ENCODE measurements at places on chromosomes 2 and 18.

DNA sequence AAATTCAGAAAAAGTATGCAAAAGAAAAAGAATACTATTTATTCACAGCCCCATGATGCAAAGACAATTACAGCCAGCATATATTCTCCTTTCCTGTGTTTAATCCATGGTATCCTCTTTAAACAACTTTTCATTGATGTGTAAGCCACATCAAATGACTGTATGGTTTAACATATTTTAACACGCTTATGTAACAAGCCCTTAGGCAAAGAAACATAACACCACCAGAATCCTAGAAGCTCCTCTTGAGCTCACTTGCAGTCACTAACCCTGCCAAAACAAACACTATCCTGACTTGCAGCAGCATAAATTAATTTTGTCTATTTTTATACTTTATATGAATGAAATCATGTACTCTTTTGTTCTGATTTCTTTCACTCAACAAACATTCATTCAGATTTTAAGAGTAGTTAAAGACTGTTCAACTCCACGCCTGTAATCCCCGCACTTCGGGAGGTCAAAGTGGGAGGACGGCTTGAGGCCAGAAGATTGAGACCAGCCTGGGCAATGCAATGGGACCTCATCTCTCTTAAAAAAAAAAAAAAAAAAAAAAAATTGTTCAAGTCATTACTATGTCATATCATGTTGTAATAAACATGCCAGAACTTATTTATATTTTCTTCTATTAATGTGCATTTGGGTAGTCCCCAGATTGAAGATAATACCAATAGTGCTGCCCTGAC, 226.3 kb downstream of the NBAS start:
- no peak for DNase-seq

GRCh38 chr18:56661360-56662062, 10.4 kb downstream of the WDR7 start:
- DNase-seq = no peak

DNA sequence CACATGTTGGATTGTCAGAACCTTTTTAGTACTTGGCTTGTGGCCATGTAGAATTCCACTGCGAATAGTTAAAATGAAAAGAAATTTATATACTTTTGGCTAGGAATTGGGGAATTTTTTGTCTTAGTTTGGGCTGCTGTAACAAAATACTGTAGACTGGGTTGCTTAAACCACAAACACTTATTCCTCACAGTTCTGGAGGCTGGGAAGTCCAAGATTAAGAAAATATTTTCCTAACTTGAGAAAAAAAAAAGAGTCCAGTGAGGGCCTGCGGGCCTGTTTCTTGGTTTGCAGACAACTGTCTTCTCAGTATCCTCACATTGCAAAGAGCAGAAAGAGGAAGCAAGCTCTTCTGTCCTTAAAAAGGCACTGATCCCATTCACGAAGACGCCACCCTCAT, 81.9 kb downstream of the CD226 start:
- DNase-seq = no peak

GRCh38 chr2:12223732-12224131, 477.3 kb downstream of the LPIN1 start:
- no peak for DNase-seq

DNA sequence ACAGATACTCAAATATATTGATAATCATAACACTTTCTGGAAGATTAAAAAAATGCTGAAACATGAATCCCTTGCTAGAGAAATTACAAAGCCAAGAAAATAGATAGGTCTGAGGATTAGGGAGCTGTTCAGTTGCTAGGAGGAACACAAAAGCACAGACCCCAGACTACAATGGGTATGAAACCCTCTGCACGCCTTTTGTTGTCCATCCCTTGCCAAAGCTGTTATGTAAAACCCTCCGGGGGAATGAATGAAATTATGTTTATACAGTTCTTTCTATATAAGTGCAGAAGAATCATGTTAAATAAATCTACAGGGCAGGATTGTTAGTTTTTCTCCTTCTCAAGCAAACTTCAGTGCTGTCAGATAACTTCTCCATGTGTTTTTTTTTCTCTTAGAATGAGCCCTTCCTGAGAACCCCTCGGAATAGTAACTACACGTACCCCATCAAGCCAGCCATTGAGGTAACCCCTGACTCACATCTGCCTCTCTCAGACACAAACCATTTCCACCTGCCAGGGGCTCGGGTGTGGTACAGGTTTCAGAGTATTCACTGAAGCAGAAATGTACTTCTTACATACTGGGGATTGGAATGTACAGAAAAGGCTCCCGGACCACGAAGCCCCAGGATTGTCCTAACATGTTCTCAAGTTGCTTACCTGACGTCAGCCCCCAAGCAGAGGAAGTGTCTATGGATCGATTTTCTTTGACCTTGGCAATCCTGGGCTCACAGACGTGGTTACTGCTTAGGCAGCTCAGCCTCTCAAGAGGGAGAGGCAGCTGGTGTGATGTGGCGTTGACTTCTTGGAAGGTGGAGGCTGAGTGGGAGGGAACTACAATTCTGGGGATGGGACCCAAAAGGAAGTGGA, 118.0 kb downstream of the PLB1 start:
- DNase-seq = no peak

GRCh38 chr2:221447310-221447709, 124.8 kb downstream of the EPHA4 start:
- no peak for DNase-seq

DNA sequence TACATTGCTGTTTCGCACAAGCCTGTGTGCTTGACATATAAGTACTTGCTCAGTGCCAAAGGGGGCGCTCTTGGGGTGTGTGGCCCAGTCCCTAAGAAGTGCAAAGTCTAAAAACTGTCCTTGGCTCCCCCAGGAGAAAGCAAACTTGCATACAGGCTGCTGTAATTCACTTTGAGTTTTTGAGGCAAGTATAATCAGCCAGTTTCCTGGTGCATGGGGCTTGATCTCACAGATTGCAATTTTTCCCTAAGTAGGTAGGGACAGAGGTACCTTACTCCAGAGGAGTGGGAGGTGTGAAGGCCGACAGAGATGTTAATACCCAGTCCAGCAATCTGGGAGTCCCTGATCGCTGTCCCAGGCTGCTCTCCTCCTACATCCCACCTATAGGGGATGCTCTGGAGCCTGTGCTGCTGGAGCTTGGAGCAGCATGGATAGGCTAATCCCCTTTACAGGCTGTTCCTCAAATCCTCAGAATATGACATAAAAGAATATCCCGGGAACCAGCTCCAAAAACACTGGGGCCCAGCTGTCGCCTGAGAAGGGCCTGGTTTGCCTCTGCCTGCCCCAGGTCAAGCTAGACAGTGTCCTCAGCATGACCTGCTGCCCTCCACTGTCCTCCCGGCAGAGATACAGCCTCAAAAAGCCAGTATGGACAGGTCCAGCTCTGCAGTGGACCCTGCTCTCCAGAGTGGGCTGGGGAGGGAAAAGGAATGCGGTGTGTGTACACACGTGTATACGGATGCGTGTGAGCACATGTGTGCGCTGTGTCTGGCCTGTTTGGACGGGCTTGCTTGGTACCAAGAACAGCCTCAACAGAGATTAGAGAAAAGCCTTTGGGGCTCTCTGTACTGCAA, 136.5 kb upstream of the HAAO start:
- peak; percentile 42 for DNase-seq

GRCh38 chr2:216308576-216308975, 63.7 kb downstream of the MARCHF4 start:
- DNase-seq = peak; percentile 82

DNA sequence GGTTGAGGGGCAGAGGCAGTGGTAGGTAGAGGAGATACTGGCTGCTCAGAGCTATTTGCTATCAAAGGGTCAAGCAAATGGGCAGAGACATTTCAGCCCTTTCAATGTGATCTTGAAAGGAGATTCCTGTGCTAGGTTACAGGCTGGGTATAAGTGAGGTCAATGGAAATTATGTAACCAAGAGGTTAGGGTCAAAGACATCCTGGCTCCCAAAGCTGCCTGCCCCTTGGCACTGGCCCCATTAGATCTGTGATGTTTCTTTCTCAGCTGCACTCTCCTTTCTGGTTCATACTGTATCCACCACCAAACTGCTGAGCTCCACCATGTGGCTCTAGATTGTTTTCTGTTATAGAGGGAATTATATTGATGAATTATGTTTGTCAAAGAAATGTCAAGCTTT, 200.4 kb downstream of the AGPS start:
- no peak for DNase-seq

GRCh38 chr2:72678024-72678423, 147.8 kb downstream of the EXOC6B start:
- no peak for DNase-seq

GRCh38 chr2:63698786-63699548, 110.2 kb downstream of the MDH1 start:
- DNase-seq = peak; percentile 42

DNA sequence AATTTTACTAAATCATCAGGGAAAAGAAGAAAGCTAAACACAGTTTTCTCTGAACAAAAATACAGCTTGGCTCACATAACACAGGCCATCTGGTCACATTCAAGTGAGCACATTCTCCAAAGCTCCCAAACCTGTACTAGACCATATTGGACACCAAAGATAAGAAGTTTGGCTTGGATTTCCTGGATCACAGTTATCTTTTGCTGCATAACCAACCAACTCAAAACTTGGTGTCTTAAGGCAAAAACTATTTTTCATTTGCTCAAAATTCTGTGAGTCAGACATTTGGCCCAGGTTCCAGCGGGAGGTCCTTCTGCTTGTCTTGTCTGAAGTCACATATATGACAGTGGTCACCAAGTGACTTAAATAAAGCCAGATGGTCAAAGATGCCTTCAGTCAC, 83.2 kb downstream of the GYPC start:
- no peak for DNase-seq

GRCh38 chr2:85419009-85419675, 628 bp downstream of the SH2D6 start:
- DNase-seq = no peak

DNA sequence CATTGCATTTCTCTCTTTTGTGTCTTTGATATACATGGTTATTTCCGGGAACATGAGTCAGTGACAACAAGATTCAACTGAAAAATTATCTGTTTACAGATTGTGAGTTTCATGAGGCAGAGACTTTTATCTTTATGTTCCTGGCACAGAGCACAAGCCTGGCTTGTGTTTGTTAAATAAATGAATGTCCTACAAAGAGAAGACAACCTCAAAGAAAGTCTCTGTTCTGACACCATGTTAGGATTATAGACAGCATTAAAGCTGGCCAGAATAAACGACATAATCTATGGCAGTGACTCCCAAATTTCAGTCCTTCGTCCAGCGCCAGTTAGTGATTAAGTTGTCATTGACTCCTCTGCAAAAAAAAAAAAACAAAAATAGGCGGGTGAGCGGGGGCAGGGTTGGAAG, 97.4 kb upstream of the DNAJC10 start:
- no peak for DNase-seq

DNA sequence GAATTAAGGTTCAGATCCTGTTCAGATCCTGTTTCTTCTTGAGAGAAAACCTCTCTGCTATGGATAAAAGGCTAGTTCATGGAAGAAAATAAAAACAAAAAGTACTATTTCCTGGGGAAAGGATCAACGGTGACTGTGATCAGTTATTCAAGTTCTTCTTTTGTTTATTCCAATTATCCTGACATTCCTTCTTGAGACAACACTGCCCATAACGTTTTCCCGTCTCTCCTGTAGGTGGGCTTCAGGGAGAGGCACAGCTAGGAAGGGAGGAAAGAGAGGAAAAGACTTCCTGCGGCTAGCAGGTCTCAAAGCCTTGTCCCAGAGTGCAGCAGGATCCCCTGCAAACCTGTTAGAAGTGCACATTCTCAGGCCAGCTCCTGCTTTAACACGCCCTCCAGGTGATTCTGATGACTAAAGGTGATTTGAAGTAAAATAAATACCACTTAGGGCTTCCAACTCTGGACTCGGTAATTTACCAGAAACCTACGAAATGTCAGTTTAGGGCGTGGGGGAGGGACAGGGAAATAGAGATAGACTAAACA, 4.5 kb upstream of the FHL2 start:
- no peak for DNase-seq

GRCh38 chr2:31319406-31320175, 85.6 kb downstream of the EHD3 start:
- no peak for DNase-seq

DNA sequence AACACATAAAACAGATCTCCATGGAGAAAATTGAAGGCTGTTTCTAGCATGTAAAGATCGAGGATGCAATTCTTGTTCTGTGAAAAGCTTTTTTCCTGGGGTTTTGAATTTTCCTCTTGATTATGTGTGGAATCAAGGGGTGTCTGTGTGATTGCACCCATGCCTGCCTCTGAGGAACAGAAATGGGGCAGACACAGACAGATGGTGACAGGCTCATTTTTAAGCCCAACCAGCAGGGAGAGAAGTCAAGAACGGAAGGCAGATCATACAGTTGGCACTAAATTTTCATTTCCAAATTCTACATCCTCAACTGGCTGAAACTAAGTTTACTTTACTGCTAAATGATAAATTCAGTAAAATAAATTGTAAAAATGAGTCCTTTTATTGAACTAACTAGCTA, 1037.7 kb upstream of the KLHL29 start:
- DNase-seq = peak; percentile 19

- no peak for DNase-seq
Observed at GRCh38 chr2:33931164-33931563, 332.1 kb upstream of the FAM98A start.

DNA sequence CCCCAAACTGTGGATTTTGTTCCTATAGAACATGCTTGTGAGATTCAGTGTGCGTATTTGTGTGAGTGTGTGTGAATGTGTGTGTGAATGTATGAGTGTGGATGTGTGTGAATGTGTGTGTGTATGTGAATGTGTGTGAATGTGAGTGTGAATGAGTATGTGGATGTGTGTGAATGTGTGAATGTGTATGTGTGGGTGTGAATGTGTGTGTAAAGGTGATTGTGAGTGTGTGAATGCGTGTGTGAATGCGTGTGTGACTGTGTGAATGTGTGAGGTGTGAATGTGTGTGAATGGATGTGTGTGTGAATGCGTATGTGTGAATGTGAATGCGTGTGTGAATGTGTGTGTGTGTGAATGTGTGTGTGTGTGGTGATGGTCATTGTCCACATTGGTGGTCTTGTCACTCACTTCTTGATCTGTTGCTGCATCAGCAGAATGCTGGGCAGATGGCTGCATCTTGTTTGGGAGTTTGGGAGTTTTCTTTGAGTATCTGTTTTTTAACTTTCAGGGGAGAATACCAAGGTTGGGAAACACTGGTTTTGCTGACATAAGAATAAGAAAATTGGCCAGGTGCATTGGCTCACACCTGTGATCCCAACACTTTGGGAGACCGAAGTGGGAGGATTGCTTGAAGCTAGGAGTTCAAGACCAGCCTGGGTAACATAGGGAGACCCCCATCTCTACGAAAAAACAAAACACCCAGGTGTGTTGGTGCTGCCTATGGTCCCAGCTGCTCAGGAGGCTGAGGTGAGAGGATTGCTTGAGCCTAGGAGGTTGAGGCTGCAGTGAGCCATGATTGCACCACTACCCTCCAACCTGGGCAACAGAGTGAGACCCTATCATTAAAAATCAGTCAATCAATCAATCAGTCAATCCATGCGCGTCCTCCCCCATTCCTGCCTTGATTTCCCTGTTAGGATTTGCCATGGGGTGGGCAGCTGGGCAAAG, 18.2 kb downstream of the AGAP1 start:
- no peak for DNase-seq
